ENCODE measurements at places on chromosomes 11 and 22.
A peak's percentile ranks its signal among the peaks of the same experiment; 100 is the strongest.

DNA sequence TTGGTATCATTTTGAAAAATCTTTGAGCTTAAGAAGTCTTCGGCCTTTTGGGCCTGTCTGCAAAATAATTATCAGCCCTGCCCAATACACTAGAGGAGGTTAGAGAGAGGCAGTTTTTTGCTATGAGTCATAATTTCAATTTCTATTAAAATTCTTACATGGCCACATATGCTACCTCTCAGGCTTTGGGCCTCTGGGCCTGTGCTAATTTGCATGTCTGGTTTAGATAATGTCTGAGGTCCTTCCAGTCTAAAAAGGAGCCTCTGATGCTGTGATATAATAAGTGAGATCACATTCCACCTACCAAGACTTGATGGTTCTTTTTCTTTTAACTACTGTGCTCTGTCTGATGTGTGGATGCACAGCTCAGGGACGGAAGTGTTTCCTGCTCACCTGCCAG is 70.8 kb downstream of the KCNJ1 start:
- no peak for DNase-seq

- DNase-seq = no peak
These were observed 2.1 kb downstream of the LPXN start for GRCh38 chr11:58573451-58574104.

- DNase-seq = peak; percentile 50
These were observed 72.8 kb downstream of the SFI1 start for GRCh38 chr22:31569126-31569525.

DNA sequence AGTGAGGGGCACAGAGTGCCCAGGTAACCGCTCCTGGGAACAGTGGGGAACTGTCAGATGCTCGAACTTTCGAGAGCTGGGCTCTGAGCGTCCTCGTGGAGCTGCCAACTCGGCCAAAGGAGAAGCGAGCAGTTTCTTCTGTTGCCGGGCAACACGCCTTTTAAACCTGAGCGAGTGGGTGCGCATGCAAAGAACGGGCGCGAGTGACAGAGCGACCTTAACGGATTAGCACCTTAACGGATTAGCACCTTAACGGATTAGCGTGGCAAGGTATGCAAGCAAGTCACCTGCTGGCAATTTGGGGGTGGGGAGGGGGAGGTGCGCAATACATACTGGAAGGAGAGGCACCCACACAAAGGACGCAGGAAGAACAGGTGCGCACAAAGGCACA is 61.8 kb upstream of the PRODH start:
- no peak for DNase-seq

- DNase-seq = no peak
These were observed 35.0 kb downstream of the RDX start for GRCh38 chr11:110261195-110262071.

DNA sequence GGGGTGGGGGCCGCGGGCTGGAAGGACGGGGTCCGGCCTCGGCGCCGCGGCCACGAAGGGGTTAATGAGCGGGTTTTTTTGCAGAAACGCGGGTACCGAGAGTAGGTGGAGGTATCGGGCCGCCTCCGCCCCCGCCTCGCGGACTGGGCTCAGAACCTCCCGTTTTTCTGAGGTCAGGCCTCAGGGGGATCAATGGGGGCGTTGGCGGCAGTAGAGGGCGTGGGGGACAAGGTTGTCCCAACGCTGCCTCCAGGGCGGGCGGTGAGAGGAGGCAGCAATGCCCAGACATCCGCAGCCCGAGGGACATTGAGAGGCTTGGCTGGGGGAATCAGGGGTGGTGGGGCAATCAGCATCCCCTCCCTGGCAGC is 34.8 kb upstream of the PRODH start:
- no peak for DNase-seq

DNA sequence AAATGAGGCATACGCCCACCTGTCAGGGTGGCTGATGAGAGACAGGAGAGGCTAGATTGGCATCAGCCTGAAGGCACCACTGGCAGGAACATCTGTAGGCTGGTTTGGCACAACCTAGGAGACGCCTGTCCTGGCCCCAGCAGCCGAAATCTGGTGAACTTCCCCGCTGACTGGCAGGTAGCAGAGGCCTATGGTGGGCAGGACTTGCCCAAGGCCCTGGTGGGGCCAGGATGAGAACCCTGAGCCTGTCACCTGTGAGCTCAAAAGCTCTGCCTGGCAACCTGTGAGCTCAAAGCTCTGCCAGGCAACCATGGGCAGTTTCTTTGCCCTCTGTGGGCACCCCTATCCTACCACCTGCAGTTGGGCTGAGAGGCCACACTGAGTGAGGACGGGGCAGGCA is 2.5 kb downstream of the DERL3 start:
- no peak for DNase-seq

DNA sequence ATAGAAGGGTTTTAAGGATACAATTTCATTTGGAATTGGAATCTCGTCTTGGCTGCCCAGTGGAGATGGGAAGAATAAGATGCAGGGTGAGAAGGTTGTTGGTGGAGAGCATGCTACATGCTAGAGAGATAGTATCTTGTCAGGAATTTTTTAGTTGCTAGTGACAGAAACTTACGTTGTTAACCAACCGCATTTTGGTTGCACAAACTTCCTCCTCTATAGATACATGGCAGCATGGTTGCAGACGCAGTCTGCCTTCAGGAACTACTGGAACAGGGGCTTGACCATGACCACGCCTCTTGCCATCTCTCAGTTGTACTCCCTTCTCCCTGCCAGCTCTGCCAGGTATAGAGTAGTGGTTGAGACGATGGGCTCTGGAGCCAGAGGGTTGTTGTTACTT is 13.5 kb upstream of the CCDC90B start:
- no peak for DNase-seq

DNA sequence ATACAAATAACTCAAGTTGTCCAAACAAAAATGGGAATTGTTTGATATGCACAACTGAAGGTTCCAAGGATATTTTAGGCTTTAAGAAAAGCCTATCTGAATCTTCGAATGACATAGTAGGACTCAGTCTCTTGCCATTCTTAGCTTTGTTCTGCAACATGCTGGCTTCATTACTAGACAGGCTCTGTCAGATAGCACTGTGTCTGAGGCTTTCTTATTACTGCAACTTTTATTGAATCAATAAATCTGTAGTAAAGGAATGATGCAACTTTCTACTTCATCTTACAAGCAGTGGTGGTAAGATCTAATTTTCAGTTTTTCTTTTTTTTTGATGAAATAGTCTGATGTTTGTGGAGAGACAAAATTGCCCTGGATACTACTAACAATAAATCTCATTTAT is 319.3 kb upstream of the CCDC179 start:
- no peak for DNase-seq

- no peak for DNase-seq
These were observed 136.2 kb upstream of the ZC3H12C start for GRCh38 chr11:109957000-109957399.

DNA sequence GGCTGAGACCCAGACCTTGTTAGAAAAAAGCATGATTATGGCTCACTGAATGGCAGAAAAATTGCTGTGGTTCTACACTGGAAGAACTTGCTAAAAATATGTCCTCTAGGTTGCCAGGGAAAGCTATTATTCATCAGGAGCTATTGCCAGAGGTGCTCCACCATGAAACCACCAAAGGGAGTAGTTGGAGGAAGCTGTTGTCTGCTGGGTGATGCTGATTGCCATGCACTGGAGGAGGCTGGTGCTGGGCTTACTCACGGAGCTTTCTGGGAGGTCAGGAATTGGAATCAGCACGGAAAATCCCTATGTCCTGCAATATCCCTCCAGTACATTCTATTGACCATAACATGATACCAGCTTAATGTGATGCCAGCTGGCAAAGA is 199.6 kb upstream of the ZBED5 start:
- DNase-seq = no peak
